ENCODE measurements at places on chromosomes 7 and 10.

DNA sequence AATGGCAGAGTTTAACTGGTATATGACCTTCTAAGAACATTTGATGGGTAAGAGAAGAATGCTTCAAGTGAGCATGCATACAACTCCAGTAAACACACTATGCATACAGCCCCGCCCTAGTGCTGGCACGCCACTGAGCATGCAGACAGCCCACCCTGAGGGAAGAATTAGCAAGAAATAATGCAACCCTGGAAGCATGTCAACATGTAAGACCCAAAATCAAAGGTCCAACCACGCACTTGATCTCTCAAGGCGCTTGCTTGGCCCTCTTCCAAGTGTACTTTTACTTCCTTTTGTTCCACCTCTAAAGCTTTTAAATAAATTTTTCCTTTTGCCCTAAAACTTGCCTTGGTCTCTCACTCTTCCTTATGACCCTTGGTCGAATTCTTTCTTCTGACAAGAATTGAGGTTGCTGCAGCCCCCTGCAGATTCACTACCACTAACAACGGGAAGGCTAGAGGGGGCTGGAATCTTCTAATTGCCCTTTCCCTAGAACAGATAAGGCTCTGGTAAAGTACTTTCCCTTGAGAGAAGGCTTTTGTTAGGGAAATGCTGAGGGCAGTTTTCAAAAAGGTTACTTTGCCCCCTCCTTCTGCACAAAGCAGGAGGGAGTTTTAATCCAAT lies 3.4 kb downstream of the FAM24B start:
- no peak for DNase-seq

- no peak for DNase-seq
These were observed 195.3 kb downstream of the FAM107B start for GRCh38 chr10:14579405-14579804.

GRCh38 chr7:79529881-79530235 lies 76.4 kb upstream of the MAGI2 start:
- DNase-seq = no peak

DNA sequence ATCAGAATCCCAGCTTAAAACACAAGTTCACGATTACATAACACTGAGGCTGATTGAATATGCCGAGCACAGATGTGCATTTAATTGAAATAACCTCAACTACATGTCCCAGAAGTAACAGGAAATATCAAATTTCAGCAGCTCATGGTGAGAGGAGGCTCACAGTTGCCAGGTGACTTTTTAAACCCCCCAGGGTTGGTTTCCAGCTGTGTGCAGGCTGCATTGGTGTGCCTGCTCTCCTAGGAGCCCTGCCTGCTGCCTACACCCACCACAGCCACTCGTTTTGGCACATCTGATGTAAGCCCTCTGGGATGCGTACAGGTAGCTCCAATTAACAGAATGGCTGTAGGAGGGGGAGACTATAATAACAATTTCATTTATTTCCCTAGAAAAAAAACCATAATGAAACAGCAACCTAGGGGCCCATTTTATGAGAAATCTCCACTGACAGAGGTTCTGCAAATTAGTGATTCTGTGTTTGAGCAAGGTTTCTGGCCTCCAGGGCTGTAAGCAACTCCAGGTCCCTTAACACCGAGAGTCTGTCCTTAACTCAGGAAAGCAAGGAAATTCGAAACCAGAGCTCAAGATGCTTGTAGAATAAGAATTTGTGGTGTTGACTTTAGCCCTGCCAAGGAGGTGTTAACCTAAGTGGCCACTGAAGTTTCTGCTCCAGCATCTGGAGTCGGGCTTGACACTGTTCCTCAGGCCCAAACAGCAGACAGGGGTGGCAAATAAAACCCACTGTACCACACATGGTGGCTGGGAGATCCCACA lies 161.9 kb downstream of the BMPER start:
- DNase-seq = no peak

DNA sequence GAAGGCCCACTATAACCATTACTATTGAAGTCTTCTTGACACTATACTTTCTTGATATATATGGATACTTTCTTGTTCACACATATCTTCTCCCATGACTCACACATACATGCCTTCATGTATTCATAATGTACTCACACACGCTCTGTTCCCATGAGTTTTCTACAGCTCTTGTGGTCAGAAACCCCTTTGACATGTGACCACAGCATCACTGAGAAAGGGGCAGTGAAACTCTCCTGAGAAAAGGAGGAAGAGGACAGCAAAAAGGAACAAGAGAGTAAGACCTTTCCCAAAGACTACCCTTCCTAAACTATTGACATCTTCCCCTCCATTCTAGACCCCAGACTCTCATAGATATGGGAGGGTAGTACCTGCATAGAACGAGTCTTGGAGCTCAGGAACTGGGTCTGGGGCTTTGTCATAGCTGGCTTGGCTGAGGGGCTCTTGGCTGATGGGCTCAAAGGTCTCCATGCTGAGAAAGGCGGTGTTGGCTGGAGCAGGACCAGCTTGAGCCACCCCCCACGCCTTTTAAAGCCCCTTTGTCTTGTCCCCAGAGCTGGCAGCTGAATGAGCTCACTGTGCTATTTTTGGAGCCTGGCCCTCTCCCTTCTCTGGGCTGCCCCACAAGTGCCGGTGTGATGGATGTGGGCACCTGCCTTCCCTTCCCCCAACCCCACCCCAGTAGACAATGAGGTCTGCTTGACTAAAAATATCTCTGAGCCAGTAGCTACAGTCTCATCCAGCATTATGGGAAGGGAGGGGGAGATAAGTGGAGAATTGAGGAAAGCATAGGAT lies 5.1 kb downstream of the SYNPO2L start:
- no peak for DNase-seq

DNA sequence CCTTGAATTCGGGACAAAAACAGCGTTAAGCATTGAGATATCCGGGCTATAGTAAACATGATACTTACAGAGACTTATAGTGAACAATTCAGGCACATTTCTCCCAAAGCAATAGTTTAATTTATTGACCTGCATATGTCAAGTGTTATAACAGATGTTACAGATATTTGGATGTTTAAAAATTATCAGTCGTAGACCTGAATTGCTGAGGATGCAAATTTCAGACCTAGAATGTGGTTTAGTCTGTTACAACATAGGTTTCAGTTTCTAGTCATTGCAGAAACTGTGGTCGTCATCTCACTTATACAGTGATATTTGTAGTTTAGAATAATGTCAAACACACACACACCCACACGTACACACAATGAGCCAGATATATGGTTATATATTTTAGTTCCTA lies 85.2 kb downstream of the VTI1A start:
- DNase-seq = no peak

DNA sequence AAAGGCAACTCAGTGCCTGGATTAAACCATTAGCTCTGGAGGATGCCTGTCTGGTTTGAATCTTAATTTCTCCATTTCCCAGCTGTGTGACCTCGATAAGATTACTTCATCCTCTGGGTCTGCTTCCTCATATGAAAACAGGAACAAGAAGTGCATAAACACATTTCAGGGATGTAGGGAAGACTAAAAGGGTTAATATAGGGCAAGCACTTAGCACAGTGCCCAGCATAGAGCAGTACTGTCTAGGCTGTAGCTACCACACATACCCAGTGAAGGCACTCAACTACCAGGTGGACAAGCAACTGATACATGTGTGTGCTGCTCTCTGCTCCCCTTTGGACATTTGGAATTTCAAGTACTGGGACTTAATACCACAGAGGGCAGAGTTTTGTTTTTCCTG lies 85.4 kb downstream of the KCNMA1 start:
- no peak for DNase-seq

GRCh38 chr7:115924411-115924810 lies 106.2 kb downstream of the TFEC start:
- no peak for DNase-seq

DNA sequence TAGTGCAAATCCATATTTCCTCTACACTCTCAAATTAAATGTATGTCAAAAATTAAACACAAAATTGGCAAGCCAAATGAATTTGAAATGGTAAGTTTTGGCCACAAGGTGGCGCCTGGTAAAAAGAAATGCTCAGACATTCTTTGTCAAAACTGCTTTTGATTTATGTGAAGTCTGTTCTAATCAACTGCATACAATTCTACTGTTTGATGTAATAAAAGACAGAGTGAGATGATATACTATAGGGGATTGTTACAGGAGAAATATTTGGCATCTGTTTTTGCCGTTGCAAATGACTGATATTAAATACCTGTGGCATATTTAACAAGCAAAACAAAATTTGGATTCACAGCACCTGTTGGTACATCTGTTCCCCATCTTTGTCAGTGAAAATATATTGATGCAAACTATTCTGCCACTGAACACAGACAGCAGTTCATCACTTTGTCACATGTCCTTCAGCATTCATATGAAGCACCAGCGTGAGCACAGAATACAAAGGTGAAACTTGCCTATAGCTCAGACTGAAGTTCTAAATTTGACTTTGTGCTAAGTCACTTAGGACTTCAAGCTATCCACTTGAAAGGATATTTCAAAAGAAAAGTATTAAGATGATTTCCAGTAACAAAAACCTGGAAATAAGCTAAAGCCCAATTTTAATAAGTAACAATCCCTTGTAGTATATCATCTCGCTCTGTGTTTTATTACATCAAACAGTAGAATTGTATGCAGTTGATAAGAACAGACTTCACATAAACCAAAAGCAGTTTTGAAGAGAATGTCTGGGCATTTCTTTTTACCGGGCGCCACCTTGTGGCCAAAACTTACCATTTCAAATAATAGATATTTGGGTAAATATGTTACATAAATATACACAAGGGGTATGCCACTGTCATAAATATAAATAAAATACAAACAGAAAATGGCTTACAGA lies 10.2 kb upstream of the CH25H start:
- DNase-seq = peak; percentile 9

DNA sequence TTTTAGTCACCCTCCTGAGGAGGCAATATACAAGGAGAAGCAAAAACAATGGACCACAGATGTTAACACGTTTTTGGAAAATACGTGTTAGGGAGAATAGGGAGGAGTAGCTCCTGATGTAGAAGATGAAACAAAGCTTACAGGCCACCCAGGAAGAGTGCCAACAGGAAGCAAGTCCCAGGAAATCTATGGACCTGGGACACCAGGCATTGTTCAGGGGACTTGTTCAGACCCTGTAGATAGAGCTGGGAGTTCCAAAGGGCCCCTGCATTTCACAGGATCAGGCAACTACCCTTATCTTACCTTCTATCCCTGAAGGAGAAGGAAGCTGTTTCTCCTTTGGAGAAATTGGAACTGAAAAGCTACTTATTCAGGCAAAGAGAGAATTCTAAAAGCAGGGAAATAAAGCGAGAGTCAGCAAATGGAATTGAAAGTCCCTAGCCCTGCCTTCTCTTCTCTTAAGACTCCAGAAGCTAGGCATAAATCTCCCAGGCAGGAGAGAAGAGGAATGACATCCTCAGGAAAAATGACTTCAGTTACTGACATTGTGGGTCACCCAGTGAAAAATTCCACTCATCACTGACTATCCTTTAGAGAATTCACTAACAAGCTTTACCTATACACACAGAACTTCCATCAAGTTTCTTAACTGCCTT lies 77.7 kb upstream of the FAM3C start:
- DNase-seq = no peak

DNA sequence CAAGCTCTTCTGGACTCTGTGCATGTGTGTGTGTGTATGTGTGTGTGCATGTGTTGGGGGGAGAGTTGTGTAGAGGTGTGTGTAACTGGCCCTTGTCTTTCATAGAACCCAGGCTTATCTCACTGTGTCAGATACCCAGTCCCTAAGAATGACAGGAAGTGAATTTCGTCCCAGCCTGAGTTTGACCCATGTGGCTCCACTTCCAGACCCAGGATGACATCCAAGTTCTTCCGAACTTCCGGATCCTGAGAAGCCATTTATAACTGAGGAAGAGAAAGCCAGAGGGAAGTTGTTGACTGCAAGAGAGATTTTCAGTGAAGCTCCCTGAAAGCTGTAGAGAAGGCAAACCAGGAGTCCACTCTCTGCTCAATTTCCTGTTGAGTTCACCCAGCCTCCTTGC lies 53.2 kb downstream of the ADRB1 start:
- no peak for DNase-seq

GRCh38 chr10:78327778-78328591 lies 294.3 kb downstream of the RPS24 start:
- no peak for DNase-seq

- DNase-seq = no peak
These were observed 16.8 kb downstream of the CLRN3 start for GRCh38 chr10:127875916-127876315.

- DNase-seq = no peak
These were observed 197.9 kb downstream of the IMMP2L start for GRCh38 chr7:111364413-111364812.

DNA sequence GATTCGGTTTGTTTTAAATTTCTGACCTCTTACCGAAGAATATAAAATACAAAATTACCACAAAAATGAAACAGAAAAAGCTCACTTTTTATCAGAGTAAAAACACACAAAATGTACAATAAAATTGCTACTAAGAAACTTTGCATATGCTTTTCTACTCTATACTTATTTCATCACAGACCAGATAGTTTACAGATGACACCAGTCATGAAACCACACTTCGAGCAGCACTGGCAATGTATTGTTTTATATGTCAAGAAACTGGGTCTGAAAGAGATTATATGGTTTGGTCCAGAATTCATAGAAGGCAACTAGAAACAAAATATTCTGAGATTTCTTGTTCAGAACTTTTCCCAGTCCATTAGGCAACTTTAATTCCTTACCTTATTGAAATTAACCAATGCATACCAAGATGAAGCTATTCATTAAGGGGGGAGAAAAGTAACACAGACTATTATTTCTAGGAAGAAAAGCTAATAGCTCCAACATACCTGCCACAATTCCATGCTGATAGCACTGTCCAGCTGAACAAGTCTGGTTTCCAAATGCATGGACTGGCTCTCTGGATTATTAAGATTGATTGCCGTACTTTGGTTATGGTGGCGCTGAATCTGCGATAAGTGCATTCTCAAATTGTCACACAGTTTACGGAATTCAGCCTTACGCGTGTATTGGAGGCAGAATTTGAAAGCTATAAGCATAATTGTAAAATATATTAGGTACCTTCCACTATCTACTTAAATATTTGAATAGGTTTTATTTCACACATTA lies 10.0 kb downstream of the EIF3A start:
- DNase-seq = no peak

DNA sequence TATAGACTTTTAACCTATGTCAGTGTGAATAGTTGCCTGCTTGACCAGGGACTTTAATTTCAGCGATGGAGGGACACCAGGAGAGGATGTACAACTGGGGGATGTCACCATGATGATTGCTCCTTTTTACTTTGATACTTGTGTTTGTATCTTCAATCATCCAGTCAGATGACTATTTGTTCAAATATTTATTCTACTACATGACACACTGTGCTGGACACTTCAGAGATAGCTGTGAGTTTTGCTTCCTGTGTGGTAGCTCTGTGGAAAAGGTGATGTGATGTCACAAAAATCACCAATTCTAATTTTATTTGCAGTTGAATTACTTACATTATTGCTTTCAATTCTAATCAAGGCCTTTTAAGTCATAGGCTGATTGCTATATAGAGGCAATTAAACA lies 62.7 kb upstream of the CREB5 start:
- DNase-seq = no peak

GRCh38 chr7:106618480-106618879 lies 42.5 kb downstream of the CCDC71L start:
- no peak for DNase-seq

DNA sequence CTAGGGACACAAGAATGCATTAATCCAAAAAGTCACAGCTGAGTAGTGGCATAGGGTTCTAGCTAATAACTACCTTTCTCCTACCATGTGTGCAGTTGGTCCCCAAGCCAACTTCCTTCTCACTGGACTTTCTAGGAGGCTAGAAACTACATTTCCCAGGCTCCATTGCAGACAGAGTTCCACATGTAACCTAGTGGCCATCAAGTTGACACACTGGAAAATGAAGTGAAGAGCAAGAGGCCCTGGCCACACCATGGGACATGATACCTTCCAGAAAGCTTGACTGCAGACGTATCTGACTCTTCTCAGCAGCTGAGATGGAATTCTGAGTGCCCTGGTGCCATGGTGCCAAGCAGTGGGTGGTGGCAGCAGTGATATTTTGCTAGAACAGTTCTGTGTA lies 49.8 kb upstream of the TMEM273 start:
- DNase-seq = no peak
